ENCODE measurements at places on chromosomes 11 and 22.

DNA sequence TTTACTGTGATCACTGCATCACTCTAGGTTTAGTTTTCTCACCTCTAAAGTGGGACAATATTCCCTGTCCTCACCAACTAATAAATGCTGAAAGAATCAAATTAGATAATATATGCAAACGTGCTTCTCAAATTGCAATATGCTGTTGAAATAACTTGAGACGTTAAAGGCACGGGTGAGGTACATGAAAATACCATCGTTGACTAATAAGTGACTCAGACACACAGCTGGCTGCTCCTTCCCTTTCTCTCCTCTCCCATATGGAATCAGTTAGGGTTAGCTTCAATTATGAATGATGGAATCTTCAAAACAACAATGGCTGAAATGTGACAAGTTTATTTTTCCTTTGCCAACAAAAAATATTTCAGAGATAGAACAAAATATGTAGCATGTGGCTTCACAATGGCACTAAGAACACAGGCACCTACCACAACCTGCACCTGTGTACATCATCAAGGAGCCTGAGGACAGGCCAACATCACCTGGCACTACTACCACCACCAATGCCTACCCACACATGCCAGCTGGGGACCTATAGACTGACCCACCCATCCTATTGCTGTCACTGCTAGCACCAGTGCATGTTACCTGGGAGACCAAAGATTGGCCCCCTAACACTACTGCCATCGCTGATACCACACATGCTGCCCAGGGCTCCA, 13.7 kb downstream of the GDPD4 start:
- DNase-seq, result peak; percentile 57

DNA sequence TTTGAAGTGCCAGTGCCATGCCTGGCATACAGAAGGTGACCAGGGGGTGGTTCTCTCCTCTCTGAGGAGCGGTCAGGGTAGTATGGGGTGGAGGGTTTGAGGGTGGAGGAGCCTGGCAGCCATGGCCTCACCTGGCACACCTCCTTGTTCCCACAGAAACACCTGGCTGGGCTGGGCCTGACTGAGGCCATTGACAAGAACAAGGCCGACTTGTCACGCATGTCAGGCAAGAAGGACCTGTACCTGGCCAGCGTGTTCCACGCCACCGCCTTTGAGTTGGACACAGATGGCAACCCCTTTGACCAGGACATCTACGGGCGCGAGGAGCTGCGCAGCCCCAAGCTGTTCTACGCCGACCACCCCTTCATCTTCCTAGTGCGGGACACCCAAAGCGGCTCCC, 9.6 kb downstream of the SERPINH1 start:
- DNase-seq, result no peak

- no peak for DNase-seq
Observed at GRCh38 chr11:67273260-67273990, 7.2 kb downstream of the GRK2 start.

- no peak for DNase-seq
Observed at GRCh38 chr11:13064593-13064992, 55.5 kb downstream of the RASSF10 start.

- DNase-seq, result no peak
Observed at GRCh38 chr22:48976556-48977535, 850.8 kb downstream of the BRD1 start.

GRCh38 chr11:107565219-107565937, at the start of gene ALKBH8:
Gene ALKBH8, minus strand, starts transcription at chr11:107565735. Its CDS starts 4,842 bp downstream, at chr11:107560893.
- no peak for DNase-seq

DNA sequence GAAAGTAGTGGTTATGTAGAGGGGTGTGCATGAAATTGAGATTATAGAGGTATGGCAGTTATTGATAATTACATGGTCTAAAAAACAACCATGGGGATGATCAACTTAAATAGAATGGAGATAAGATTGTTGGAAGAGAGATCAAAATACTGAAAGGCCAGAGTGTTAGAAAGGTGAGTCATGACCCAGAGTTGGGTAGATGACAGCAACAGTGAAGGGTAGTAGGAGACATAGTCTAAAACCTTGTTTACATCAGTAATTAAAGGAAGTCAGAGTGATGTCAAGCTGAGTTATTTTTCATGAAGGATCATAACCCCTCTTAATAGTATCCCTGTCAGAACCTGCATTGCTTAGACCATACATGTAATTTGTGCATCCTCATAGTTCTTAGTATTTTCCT, 110.9 kb downstream of the ELP4 start:
- DNase-seq, result no peak

DNA sequence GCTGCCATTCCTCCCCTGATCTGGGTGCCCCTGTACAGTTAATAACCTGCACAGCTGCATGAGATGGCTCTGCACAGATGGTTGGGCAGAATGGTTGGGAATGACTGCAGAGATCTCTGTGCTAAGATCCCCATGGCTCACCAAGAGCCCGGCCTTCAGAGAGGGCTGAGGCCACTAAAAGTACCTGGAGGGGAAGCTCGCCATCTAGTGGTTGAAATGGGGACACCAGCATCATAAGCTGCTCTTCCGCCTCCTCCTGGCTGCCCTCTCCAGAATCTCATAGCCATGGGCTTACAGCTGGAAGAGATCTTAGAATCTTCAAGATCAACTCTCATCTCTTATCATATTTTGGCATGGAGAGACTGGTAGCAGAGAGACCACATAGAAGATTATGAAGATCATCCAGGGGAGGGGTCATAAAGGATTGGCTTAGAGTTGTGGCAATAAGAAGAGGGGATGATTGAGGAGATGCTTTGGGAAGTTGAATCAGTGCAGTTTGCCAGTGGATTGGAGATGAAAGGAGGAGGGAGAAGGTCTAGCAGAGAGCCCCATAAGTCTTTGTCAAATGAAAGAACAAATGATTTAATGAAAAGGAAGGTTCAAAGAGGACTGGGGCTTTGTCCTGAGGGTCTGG, 22.0 kb upstream of the TLCD5 start:
- DNase-seq, result no peak

DNA sequence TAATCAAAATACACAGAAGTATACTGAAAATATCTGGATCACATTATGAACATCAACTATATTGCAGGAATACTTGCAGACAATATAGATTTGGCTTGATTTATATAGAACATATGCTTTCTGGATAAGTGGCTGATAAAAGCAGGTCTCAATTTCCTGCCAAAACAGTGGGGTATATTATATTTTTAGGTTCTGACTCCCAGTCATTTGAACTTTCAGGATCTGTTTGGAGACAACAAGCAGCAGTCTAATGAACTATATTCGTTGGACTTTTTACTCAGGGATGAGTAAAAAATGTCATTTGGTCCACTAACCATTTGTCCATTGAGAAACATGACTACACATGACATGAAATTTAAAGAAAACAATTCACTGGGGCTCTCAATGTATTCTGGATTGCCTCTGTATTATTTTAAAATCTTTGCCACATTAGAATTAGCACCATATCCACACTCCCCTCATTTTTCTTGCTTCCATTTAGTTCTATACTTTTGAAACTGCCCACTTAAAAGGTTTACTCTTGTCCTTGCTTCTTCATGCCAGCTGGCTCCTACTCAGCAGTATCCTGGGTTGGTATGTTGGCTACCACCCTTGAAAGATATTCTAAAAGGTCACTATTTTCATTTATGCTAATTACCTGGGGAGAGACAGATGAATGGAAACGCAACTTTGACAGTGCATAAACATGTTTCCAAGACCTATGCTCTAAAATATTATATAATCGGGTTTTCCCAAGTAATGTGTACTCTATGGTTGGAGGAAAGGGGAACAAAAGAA, 153.0 kb downstream of the APOL5 start:
- DNase-seq, result no peak

DNA sequence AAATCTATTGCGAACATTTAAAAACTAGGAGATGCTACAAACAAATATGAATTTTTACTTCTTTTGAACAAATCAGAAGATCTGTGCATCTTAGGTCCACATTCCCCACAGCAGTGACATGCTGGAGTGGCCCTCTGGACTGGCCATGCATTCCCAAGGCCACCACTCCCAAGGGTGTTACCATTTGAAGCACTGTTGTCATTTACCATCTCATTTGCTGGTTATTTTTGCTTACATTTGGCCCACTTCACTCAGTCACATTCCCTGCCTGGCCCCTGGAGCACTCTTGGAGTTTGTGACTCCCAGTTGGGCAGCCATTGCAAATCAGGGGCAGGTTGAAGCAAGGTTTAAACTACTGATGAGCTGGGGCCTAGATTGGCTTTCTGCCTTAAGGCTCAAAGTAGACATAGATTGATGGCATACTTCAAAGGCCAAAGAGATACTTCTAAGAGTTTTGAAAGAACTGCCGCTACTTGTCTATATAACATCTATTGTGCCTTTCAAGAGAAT, 8.5 kb upstream of the ZNRF3 start:
- DNase-seq, result no peak

DNA sequence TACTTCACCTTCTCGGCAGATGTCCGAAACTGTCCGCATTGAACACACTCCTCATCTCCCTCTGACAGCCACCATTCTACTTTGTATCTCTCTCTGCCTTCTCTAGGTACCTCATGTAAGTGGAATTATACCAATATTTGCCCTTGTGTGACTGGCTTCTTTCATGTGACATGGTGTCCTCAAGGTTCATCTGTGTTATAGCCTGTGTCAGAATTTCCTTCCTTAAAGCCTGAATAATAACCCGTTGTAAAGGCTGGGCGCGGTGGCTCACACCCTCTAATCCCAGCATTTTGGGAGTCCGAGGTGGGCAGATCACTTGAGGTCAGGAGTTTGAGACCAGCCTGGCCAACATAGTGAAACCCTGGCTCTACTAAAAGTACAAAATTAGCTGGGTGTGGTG, 40.4 kb upstream of the PPP6R3 start:
- no peak for DNase-seq

DNA sequence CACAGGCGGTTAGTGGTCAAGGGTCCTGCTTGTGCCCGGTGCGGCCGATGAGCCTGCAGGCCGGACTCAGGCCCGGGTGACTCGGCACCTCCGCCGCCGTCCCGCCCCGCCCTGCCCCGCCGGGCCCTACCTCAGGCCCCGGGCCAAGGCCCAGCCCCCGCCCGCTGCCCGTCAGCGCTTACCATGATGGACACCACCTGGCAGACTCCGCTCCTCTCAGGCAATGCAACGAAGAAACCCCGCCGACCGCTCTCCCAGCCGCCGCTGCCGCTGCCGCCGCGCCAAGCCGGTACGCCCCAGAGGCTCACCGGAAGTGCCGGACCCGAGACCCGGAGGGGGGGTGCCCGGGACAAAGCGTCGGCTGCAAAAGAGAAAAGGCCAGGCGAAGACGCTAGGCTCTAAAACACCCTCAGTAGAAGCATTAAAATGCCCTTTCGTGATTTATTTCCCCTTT, at the start of gene UFD1:
TSS of gene UFD1 (minus strand) at position 293 of the 454 bp plus-strand sequence. CDS start at position 185, 108 bp downstream.
- DNase-seq, result no peak
